ENCODE measurements at places on chromosomes 2 and 18.

DNA sequence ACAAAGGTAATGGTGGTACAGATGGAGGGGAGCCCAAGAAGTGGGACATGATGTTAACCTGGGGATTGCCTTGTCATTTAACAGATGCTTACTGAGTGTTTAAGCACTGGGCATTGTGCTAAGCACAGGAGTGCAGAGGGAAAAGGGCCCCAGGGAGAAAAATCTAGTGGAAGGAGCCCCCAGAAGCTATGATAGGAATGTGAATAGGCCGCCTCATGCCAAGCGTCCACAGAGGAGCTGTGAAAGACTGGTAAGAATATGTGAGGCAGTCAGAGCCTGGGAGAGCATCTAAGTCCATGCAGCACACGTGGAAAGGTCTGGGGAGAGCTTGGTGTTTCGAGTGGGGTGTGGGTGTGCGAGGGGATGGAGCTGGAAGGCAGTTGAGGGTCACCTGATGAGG is 5.5 kb downstream of the ZNF532 start:
- DNase-seq: no peak

GRCh38 chr2:73141896-73142295 is 29.1 kb upstream of the RAB11FIP5 start:
- no peak for DNase-seq

GRCh38 chr2:16774980-16775898 is 109.6 kb upstream of the CYRIA start:
- no peak for DNase-seq

GRCh38 chr2:196160946-196161345 is 10.4 kb downstream of the STK17B start:
- no peak for DNase-seq

- no peak for DNase-seq
Observed at GRCh38 chr2:173001664-173002604, 73.7 kb upstream of the MAP3K20 start.

DNA sequence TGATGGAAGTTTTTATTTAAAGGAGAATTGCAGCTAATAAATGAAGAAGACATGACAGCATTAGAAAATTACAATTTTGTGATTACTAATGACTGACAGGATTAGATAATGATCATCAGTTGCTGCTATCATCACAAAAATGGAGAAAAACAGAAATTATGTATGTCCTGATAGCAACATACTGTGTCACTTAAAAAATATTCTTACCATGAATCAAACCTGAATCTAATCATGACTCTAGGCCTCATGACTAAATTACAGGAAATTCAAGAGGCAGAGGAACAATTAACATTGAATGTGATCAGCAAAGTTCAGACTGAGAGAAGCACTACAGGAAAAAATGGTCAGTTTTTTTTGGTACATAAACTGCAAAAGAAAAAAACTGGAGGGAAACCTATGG is 147.8 kb downstream of the PMAIP1 start:
- DNase-seq: no peak

DNA sequence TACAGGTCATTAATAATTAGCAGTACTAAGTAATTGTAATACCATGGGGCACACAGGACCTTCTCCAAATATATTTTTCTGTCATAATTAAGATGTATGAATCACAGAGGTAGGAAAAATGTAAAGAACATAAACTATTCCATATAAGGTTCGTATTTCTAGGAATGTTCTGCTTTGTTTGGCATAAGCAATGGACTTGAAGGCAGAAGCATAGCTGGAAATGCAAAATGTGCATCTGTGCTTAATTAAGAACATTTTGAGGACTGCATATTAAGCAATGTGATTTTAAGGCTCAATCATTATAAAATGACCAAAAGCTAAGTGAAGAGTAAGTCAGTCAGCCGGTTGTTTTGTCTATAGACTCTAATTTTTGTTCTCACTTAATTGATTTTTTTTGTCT is 123.2 kb downstream of the RBM43 start:
- no peak for DNase-seq

DNA sequence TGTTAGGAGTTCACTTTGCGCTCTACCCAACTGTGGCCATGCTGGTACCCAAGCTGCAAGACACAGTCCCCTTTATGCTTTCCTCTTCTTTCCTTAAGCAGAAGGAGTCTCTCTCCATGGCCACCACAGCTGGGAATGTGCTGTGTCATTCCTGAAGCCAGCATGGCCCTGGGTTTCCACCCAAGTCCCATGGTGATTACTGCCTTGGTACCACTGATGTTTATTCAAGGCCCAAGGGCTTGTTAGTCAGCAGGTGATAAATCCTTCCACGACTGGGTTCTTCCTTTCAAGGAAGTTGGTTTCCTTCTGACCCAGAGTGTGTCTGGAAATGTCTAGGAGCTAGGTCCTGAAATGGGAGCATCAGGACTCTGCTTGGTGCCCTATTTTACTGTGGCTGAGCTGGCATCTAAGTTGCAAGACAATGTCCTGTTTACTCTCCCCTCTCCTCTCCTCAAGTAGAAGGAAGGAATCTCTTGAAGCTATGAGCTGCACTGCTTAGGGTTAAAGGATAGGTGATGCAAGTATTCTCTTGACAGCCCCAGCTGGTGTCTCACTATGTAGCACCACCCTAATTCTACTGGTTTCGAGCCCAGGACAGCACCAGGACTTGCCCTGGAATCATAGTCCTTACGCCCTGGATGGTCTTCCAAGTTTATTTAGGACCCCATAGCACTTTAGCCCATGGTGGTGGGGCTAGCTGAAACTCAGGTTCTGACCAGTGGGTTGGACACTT is 18.7 kb upstream of the NUP35 start:
- no peak for DNase-seq

Data from CD4-positive, alpha-beta T cell treated with Interferon alpha-2 for 1 hour (primary cell).